ENCODE measurements at places on chromosomes 5 and 9. TPM values are rescaled to one million over a fixed set of nuclear protein-coding genes. Genes with fewer than 3 reads are reported as not detected.
A peak's percentile ranks its signal among the peaks of the same experiment; 100 is the strongest.

DNA sequence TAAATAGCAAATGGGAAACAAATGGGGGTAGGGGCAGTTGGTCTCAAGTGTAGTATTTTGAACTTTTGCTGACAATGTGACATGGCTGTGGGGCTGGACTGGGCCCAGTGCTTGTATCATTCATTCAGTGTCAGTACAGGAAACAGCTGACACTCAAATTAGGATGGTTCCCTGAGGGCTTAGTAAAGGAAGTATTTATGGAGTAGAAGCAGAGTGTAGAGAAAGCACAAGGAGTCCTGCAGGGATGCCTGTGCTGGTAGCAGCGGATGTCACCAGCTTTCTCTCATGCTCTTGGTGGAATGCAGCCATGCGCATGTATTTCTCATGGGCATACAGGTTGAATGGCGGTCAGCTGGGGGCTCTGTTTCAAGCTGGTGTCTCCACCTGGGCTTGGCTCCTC is 72.9 kb upstream of the SLC44A1 start:
- DNase-seq, result no peak

DNA sequence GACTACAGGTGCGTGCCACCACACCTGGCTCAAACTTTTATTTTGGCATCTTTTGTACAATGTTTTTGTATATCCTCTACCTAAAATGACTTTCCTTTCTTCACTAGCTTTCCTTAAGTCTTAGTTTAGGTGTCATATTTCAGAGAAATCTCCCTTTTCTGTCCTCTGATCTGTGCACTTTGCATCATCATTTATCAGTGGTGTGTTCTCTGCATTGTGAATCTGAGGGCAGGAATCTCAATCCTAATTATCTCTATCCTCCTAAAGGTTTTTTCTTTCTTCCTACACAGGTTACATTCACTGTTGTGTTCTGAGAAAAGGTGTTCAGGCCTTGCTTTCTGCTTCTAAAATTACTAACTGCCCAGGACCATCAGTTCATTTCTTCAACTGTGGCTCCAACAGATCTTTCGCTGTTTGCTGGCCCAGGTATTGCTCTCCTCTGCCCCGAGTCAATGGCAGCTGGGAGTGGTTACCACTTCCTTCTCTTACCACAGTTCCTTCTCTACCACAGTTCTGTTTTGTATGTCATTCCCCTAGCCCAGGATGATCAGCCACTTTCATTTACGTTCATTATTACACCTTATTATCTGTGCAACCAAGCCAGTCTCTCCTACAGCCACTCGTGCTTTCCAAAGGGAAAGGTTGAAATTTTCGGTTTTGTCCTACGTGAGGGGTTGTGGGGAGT is 14.0 kb downstream of the TGFBR1 start:
- no peak for DNase-seq

DNA sequence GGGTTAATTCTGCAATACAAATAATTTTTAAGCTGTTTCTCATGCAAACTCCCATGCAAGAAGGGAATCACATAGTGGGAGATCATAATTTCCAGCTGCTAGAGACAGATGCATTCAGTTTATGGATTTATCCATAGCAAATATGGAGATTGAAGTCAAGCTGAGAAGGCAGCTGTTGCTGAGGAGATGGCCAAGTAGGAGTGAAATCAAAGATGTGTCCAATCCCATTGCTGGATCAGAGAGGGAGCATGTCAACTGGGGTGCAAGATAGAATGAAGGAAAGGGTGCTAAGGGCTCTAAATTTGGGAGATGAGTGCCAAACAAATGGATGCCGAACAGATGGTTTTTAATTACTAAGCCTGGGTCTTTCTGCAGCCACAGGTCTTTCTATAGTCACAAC is 504.5 kb downstream of the NFIB start:
- no peak for DNase-seq

DNA sequence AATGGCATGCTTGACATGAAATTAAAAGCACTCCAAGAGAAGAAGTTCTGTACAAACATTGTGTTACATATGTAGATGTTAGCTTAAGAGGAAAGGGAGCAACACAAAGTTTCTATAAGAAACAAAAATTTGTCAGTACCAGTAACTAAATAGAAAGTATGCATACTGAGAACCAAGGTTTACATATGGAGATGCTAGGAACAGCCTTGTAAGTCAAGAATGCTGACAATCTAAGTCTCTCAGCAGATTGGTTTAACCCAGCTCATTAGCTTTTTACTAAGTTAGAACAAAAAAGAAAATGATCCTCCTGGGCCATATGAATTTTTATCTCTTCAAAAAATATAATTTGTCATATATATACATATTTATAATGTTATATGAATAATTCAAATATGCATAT is 2022.1 kb upstream of the ACO1 start:
- no peak for DNase-seq

- DNase-seq, result peak; percentile 76
Observed at GRCh38 chr9:116152390-116152789, 1.2 kb upstream of the PAPPA start.

GRCh38 chr5:142540922-142541422 is 144.9 kb downstream of the FGF1 start:
- DNase-seq, result peak; percentile 79

- DNase-seq, result peak; percentile 84
Observed at GRCh38 chr5:33936004-33936380, 194 bp upstream of the RXFP3 start.

The OTULIN gene
- 13.7 TPM for polyA plus RNA-seq

DNA sequence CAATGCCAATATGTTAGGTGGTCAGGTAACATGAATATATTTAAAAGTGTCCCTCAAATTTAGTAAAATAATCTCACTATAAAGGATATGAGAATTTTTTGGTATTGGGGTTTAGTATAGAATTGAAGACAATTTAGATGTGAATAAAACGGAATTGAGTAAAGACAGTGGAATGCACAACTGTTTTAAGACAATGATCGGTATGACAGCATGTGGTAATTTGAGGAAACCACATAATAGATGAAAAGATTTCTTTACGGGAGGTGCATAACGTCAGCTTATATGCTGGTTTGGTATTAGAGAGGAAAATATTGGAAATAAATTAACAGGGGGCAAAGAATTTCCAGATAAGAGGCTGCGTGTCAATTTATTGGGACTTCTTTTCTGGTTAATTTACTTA is 1043.2 kb downstream of the CDH18 start:
- no peak for DNase-seq

The NTRK2 gene
- not detected for polyA plus RNA-seq

The EQTN gene
- polyA plus RNA-seq, result not detected

GRCh38 chr5:25393256-25393655 is 748.5 kb upstream of the CDH10 start:
- no peak for DNase-seq

The RNF183 gene
- polyA plus RNA-seq, result not detected

GRCh38 chr5:2995035-2995434 is 243.6 kb upstream of the IRX2 start:
- DNase-seq, result no peak

GRCh38 chr5:69050214-69050613 is 43.6 kb upstream of the SLC30A5 start:
- no peak for DNase-seq

DNA sequence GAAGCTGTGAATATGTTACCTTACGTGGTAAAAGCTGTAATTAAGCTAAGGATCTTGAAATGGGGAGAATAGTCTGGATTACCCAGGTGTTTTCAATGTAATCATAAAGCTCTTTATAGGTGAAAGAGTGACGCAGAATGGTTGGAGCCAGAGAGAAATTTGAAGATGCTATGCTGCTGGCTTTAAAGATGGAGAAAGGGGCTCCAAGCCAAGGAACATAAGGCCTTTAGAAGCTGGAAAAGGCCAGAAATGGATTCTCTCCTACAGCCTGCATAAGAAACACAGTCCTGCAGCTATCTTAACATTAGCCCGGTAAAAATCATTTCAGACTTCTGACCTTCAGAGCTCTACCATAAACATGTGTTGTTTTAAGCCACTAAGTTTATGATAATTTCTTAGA is 243.3 kb upstream of the VLDLR start:
- DNase-seq, result no peak

DNA sequence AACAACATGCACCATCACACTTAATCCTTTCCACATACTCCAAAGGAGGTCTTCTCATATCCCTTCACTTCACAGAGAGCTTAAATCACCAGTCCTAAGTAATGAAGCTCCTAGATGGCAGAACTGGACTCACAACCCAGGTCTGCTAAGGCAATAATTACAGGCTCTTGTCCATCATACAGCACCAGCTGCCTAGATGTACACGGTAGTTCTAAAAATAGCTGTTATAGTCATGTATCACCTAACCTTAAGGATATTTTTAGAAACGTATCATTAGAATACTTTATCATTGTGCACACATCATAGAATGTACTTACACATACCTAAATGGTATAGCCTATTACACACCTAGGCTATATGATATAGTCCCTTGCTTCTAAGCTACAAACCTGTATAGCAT is 644.6 kb upstream of the RGMB start:
- no peak for DNase-seq

DNA sequence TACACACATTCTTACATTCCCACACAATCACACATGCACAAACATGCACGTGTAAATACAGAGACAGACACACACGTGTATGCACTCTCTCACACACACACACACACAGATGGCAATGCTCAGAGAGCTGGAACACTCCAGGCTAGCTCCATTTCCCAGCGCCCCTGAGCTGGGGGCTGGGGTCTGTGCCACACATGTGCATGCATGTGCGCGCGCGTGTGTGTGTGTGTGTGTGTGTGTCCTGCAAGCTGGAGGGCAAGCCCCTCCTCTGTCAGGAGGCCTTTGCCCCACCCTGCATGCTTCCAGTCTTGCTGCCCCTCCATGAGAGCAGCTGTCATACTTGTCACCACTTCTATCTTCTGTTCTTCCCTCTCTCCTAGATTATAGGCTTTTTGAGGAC is 16.6 kb upstream of the S1PR3 start:
- no peak for DNase-seq

GRCh38 chr5:10111571-10111970 is 138.1 kb downstream of the ATPSCKMT start:
- peak; percentile 88 for DNase-seq

DNA sequence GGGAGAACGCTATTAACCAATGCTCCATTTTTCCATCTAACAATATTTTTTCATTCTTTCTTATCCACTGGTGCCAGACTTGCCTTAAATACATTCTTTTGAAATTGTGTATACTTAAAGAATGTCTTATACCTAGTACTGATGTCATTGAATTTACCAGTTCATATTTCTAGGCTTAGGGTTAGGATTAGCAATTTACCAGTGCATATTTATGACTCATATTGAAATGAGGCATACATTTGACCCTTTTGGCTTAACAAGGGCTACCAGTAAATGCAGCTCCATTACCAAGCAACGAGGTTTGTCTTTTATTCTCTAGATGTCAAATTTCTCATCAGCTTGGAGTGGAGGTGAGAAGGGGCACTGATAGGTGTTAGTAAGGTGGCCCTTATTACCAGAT is 89.5 kb downstream of the CDH9 start:
- no peak for DNase-seq

The TSSK1B gene
- polyA plus RNA-seq, result not detected

- peak; percentile 20 for DNase-seq
Observed at GRCh38 chr5:115336201-115336720, 39.8 kb upstream of the CCDC112 start.

DNA sequence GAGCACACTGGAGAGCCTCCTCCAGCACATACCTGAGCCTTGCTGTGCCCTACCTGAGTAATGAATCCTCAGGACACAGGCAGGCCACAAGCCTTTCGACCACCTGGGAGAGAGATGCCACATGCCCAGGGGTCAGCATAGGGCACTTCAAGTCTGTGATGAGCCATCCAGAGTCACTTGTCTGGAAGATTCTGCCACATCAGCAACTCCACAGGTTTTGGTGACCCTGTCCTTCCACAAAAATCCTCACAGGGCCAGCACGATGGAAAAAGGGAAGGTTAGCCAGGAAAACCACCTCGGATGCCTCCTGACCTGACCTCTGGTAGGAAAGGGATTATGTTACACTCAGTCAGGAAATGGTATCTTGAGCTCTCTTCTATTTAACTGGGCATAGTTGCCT is 46.8 kb downstream of the FRMD3 start:
- no peak for DNase-seq

The IL3 gene
- not detected for polyA plus RNA-seq

GRCh38 chr5:158268286-158268685 is 409.3 kb upstream of the CLINT1 start:
- DNase-seq, result no peak

GRCh38 chr5:129962506-129962905 is 58.2 kb downstream of the CHSY3 start:
- no peak for DNase-seq

- DNase-seq, result peak; percentile 54
Observed at GRCh38 chr5:127826011-127826410, 122.8 kb downstream of the CCDC192 start.

- DNase-seq, result peak; percentile 69
Observed at GRCh38 chr9:121744002-121744686, 92.7 kb downstream of the DAB2IP start.

- no peak for DNase-seq
Observed at GRCh38 chr9:135592331-135592590, 30.7 kb downstream of the PAEP start.

GRCh38 chr5:157204765-157205164 is 24.1 kb downstream of the ITK start:
- DNase-seq, result no peak

DNA sequence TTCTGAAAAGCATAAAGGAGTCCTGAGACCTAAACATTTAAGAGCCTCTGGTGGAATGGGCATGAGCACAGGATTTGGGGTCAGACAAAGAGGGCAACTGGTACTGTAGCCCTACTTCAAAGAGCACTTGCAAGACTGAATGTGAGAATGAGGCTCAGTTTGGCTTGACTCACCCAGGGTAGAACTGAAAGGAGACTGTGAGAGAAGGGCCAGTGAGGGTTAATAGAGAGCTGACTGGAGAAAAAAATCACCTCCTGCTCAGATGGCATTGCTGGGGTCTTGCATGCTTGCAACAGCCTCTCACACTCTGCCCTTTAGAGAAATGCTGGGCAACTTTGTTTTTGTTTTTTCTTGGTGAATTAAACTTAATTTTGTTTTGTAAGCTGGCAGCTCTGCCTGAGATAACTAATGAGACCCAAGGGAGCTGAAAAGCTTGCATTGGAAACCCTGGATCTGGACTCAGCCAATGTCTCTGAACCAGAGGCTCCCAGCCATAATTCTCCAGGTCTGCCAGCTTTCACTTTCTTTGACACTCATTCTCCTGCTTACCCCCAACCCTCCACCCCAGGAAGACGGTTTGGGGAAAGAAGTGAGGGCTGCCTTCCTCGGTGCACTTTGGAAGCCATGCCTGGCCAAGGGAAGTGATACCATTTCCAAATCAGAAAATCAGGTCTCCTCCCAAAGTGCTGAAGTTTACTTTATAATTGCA is 161.1 kb upstream of the PANK3 start:
- no peak for DNase-seq

The NMRK1 gene
- polyA plus RNA-seq, result 29.2 TPM

DNA sequence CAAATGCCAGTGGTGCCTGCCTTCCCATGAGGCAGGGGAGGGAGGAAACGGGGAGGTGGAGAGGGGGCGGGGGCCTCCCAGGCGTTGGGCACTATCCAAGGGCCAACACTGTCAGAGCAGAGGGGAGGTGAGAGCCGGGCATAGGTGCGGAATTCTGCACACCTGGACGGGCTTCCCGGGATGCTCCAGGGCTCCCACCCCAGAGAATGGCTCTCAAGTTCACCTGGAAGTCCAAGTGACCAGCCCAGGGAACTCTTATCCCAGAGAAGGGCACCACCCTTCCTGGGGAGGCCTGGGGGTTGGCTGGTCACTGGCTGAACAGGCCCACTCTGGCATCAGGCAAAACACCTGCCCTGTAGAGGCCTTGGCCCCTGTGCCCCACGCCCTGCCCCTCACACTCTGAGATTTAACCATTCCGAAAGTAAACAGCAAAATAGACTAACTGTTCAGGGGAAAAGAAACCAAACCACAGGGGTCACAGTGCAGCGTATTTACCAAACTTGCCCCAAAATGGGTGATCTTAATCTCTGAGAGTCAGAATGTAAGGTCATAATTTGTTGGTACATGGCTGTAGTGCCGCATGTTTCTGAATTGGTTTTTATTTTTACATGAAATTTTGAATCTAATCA is 2.7 kb downstream of the CSF2 start:
- no peak for DNase-seq

Data from GM23248 (cell line).